NCI-H1436 treated with DMSO at 0.1 percent for 48 hours (cell line): ENCODE measurements at places on chromosomes 2 and 18.

DNA sequence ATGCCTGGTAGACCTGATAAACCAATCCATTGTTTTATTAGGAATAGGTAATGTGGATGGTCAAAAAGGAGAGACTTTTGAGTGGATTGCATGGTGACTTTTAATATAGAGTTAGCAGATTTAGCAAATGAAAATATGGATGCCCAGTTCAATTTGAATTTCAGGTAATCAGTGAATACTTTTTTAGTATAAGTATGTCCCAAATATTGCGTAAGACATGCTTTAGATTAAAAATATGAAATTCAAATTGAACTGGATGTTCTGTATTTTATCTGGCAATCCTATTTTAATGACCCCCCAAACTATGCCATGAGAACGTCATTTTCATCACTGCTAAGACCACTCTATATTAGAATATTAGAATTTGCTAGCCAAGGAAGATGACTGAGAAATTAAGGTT, 30.3 kb upstream of the TNP1 start:
- DNase-seq, result no peak

GRCh38 chr2:217220228-217221013, 360.6 kb upstream of the TNP1 start:
- no peak for DNase-seq

DNA sequence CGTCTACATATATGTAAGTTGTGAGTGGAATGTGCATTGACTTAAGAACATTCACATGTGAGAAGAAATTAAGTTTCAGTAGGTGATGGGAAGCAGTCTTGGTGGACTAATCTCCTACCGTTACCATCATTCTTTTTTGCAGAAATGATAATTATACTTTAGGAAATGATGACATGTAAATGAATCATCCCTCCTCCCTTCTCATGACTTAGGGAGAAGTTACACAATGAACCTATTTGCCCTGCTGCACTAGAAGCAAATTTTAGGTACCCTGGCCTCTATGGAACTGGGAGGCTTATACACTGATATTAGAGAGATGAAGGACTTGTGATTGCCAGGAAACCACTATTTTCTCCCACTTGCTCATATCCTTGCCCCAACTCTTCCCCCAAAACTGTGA, 214.2 kb downstream of the CALCRL start:
- no peak for DNase-seq

DNA sequence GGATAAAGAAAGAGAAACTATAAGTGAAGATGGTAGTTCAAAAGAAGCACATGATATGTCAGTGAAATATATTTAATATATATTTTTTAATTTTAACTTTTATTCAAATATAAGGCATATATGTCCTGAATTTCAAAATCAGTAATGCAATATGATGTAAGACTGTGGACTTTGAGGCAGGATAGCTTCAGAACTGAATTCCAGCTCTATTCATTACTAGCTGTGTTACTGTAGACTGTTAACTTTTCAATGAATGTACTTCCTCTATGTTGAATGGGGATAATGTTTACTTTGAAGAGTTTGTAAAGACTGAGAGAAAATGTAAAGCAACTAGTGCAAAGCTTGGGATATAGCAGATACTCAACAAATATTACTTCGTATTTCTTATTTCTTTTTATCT, 112.6 kb downstream of the PMS1 start:
- no peak for DNase-seq

- no peak for DNase-seq
Measured at GRCh38 chr2:64906853-64907536, 82.2 kb upstream of the SLC1A4 start.

DNA sequence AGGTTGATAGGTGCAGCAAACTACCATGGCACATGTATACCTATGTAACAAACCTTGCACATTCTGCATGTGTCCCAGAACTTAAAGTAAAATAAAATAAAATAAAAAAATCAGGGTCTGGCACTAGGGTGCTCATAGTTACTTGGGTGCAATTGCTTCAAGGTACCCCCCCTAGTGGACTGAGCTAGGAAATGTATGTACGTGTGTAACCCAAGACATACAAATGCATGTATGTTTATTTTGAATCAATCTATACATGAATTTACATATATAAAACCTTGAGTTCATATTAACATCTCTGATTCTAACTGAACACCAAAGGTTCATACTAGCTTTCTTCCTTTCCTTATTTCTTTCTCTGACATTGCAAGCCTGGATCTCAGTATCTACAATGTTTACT, 51.5 kb downstream of the USP37 start:
- DNase-seq, result no peak

DNA sequence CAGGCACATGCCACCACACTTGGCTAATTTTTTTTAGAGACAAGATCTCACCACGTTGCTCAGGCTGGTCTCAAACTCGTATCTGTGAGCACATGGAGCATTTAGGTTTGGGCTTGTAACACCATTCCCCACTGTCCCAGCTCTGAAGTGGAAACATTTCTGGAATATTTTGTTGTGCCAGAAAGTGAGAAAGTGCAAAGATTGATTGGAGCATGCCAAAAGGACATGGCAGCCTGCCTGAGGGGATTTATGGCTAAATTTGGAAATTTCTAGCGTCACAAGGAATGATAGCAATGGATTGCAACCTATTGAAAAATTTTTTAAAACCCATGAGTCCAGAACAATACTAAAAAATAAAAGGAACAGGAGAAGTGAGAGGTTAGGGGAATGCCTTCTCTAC, 136.8 kb downstream of the ESCO1 start:
- DNase-seq, result no peak

- no peak for DNase-seq
Measured at GRCh38 chr2:97819754-97820153, 106.4 kb downstream of the ZAP70 start.

DNA sequence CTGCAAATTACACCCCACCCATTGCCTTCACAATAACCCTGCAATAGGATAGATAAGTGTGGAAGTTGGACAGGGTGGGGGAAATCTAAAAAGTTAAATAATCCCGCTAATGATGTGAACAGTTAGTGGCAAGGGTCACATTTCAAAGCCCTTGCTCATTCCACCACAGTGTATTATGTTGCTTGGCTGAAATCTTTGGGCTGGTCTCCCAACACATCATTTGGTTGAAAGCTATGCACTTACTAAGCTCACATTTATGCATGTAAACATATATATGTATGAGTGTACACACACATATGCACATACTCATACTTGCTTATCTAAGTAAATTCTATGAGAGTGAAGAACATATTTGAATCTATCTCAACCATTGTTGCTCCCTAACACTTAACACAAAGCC, 197.8 kb downstream of the RDH14 start:
- DNase-seq, result no peak
